CD4-positive, CD25-positive, alpha-beta regulatory T cell (primary cell): ENCODE measurements at places on chromosomes 13 and 19. TPM values are rescaled to one million over a fixed set of nuclear protein-coding genes. Genes with fewer than 3 reads are reported as not detected.

Gene CPB2
- total RNA-seq = not detected

Gene OR7A5
- total RNA-seq = not detected

DNA sequence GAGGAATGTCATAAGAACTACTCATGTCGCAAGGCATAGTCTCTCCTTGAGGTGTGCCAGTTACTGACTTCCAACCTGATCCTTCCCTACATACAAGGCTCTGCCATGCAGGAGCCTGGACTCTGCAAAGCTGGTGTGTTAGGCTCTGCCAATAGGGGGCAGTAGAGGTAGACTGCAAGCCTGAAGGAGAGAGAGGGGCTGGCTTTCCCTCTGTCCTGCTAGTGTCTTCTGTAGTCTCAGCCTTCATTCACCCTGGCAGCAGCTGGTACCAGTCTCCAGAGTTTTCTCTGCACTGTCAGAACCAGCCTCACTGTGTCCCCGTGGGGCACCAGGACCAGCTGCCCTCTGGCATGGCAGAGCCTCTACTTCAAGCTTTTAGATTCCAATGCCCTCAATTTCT lies 14.5 kb downstream of the SHISA2 start:
- no peaks in the 10 kb centered on the region for H3K4me1 ChIP-seq
- no peaks in the 10 kb centered on the region for H3K36me3 ChIP-seq
- no peak for DNase-seq
- no peaks in the 10 kb centered on the region for H3K27me3 ChIP-seq
- H3K4me3 ChIP-seq = no peak overlapping the region
- H3K27ac ChIP-seq = no peak overlapping the region

DNA sequence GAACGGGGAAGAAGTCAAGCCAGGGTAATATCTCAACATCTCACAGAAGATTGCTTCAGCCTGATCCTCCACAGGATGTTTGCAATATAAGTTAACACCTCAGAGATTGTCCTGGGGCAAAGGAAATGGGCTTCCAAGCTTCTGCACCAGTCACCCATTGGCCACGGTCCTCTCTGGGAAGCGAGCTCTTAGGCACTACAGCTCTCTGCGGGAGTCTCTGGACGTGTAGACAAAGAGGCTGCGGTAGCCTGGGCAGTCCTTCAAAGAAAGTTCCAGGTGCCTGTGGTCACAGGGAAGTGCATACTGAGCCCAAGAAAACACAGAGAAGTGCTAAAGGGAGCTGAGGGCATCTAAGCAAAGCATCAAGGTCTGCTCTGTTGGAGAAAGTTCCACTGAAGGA lies 805.7 kb downstream of the DIAPH3 start:
- no peaks in the 10 kb centered on the region for H3K36me3 ChIP-seq
- H3K4me3 ChIP-seq = no peak overlapping the region
- no peak overlapping the region for H3K27ac ChIP-seq
- no peaks in the 10 kb centered on the region for H3K27me3 ChIP-seq
- no peak for DNase-seq

DNA sequence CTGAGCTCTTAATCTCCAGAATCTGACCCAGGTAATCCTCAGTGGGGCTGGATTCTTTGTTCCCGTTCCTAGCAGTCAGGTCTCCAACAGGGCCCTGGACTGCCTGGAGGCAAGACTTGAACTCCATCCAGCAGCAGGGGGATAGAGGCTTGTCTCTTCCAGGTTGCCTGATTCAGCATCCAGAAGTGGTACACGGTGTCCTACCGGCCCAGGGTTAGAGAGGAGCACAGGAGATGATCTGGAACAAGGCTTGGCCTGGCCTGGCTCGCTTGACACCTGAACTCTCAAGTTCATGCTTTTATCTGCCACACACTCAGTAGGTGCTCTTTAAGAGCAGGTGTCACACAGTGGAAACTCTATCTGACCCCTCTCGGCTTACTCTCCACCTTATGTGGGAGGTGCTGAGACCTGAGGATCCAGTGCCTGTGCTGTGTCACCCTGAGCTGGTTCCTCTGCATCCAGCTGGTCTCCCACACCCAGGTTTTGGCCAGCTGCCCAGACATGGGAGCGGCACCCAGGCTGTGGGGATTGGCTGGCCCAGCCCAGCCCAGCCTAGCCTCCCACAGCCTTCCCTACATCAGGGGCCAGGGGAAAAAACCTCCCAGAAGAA lies at the start of gene CYP4F3:
Gene CYP4F3, plus strand, starts transcription at position 604 of the 610 bp plus-strand sequence. CDS start 519 bp downstream, outside the sequence.
- H3K4me3 ChIP-seq = no peak within 1 kb of the TSS
- H3K27me3 ChIP-seq = peaks cover 7% of the 10 kb centered on the region
- H3K36me3 ChIP-seq = no peaks in the 10 kb centered on the region
- H3K4me1 ChIP-seq = no peaks in the 10 kb centered on the region
- H3K27ac ChIP-seq = no peak within 1 kb of the TSS
- DNase-seq = no peak

Gene F2RL3
- total RNA-seq = 0.10 TPM

GRCh38 chr19:6225232-6225865 lies 54.4 kb downstream of the MLLT1 start:
- peaks cover 34% of the 10 kb centered on the region for H3K36me3 ChIP-seq
- H3K4me3 ChIP-seq = no peak overlapping the region
- no peaks in the 10 kb centered on the region for H3K4me1 ChIP-seq

Gene GGN
- 0.91 TPM for total RNA-seq

DNA sequence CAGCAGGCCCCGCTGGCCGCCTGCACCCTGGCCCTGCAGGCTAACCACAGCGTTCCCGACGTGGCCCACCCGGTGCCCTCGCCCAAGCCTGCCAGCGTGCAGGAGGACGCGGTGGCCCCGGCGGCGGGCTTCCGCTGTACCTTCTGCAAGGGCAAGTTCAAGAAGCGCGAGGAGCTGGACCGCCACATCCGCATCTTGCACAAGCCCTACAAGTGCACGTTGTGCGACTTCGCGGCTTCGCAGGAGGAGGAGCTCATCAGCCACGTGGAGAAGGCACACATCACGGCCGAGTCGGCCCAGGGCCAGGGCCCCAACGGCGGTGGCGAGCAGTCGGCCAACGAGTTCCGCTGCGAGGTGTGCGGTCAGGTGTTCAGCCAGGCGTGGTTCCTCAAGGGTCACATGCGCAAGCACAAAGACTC lies 72.1 kb downstream of the ZNF536 start:
- DNase-seq = no peak
- H3K27me3 ChIP-seq = no peaks in the 10 kb centered on the region
- no peak overlapping the region for H3K27ac ChIP-seq

- DNase-seq = no peak
- no peak overlapping the region for H3K27ac ChIP-seq
- H3K27me3 ChIP-seq = no peaks in the 10 kb centered on the region
- H3K36me3 ChIP-seq = no peaks in the 10 kb centered on the region
These were observed 4.6 kb downstream of the WDR62 start for GRCh38 chr19:36059180-36059910.

- no peak for DNase-seq
- H3K27ac ChIP-seq = no peak overlapping the region
- H3K4me1 ChIP-seq = no peaks in the 10 kb centered on the region
- H3K4me3 ChIP-seq = no peak overlapping the region
- H3K27me3 ChIP-seq = peaks cover 6% of the 10 kb centered on the region
These were observed 6.0 kb upstream of the RNF6 start for GRCh38 chr13:26228096-26228495.
